Stimulated activated CD4-positive, alpha-beta T cell treated with anti-CD3 and anti-CD28 coated beads, Interleukin-1b, Interleukin-23, amount 100 ng/mL, for 48 hours (primary cell): ENCODE measurements at places on chromosomes 4 and X.

- DNase-seq: no peak
These were observed 112.5 kb downstream of the LDB2 start for GRCh38 chr4:16785793-16786527.

DNA sequence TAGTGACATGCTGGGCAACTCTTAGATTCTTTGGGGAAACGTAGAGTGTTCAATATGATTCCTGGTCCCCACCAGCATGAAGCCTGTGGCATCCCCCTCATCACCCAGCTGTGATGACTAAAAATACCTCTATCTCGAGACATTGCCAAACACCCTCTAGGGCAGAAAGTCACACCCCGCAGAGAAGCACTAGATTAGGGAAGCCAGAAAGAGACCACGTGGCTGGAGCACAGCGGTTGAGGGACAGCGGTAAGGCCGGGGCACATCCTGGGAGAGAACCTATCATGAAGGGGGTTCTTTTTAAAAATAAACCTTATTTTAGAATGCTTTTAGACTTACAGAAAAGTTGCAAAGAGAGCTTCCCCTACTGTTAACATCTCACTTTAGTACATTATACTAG, 11.0 kb downstream of the FAT1 start:
- no peak for DNase-seq

GRCh38 chr4:172726001-172726423, 442.6 kb upstream of the GALNT7 start:
- no peak for DNase-seq

GRCh38 chr4:90071289-90072235, 55.6 kb upstream of the CCSER1 start:
- DNase-seq: no peak

- DNase-seq: no peak
These were observed 437.1 kb downstream of the MAGEB5 start for GRCh38 chrX:26653050-26653449.

GRCh38 chrX:137574102-137574783, 8.3 kb downstream of the ZIC3 start:
- no peak for DNase-seq

GRCh38 chr4:2721586-2721985, 34.5 kb downstream of the TNIP2 start:
- no peak for DNase-seq

DNA sequence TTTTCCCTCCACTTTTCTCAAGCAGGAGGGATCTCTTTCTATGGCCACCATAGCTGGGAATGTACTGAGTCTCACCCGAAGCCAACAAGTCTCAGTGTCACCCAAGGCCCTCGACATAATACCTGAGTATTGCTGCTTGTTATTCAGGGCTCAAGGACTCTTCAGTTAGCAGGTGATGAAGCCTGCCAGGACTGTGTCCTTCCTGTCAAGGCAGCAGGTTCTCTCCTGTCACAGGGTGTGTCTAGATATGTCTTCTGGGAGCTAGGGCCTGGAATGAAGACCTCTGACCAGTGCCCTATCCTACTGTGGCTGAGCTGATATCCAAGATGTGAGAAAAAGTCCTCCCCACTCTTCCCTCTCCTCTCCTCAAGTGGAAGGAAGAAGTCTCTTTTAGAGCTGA, 391.0 kb upstream of the DIPK2B start:
- DNase-seq: no peak

DNA sequence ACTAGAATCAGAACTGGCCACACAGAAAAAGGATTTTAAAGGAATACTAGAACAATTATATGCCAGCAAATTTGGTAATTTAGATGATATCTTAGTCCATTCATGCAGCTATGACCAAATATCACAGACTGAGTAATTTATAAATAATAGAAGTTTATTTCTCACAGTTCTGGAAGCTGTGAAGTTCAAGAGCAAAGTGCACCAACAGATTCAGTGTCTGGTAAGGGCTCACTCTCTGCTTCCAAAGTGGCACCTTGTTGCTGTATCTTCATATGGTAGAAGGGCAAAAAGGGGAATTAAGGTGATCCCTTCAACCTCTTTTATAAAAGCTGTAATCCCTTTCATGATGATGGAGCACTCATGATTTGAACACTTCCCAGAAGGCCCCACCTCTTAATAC, 20.3 kb downstream of the TNIP2 start:
- no peak for DNase-seq

DNA sequence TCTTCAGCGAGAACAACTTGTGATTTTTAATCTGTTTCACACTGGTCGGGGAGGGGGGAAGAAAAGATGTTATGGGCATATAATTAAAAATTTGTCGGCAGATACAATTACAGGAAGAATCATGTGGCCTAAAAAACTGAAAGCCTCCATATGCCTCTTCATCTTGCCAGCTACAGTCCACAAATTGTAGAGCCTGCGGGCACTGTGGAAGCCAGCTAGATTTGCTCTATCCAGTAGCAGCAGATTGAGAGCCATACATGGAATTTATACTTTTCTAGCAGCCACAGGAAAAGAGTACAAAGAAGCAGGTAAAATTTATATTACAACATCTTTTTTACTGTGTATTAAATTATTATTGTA, 147.3 kb downstream of the TBL1X start:
- no peak for DNase-seq

DNA sequence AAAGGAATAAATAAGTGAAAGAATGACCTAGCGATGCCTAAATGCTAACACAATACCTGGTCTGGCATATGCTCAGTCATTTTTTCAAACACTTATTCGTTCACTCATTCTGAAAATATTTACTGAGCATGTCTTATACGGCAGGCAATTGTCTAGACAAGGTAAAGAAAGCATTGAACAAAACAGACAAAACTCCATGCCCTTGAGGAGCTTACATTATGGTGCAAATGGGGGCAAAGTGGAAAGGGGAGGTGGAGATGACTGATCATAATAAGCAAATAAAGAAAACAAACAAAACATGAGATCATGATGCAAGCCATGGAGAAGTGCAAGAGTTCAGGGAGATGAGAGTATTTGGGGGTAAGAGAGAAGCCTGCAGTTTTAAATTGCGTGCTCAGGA, 334.6 kb upstream of the PPARGC1A start:
- no peak for DNase-seq

- no peak for DNase-seq
These were observed 163.7 kb downstream of the NPNT start for GRCh38 chr4:106058921-106059320.

DNA sequence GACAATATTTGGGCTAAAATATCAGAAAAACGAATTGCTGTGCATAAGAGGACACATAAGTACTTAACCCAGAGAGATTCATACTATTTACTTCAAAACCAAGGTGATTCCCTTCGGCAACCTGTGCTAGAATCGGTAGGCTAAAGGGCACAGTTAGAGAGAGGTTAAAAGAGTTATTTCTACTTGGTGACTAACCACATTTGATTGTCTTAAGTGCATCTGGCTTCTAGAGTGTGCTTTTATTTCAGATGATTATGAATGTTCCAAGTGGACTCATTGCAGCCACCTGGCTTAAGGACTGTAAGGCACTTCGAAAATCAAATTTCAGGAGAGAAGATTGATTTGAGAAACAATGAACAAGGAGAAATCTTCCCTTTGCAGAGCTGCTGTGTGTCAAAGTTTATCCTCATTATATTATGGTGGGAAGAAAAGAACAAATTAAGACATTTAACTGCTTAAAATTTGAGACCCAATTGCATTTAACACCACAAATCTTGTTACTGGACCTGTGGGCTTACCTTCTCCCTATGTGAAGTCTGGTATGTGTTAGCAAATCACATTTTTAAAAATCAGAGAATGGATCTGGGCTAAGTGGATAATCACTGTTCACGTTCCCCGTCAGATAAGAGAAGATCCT, 34.0 kb downstream of the PHOX2B start:
- DNase-seq: no peak

- no peak for DNase-seq
These were observed 4.9 kb upstream of the CPLX1 start for GRCh38 chr4:830601-831482.

DNA sequence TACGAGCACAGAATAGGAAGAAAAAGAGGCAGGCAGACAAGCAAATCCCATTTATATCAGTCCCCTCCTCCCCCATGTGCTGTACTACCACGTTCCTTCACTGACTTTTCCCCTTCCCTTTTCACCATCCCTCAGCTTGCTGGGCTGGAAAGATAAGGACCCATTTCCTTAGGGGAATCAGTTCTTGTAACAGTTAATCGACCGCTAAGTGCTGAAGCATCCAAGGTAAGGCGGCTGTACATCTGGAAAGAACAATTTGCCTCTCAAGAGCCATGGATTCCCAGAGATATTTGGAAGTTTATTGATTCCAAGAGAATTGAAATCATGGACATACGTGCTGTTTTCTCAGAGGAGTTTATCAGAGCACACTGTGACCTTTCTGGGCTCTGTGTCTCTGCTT, 1688.0 kb downstream of the STIM2 start:
- no peak for DNase-seq
